ENCODE measurements at places on chromosomes 7 and 10.

DNA sequence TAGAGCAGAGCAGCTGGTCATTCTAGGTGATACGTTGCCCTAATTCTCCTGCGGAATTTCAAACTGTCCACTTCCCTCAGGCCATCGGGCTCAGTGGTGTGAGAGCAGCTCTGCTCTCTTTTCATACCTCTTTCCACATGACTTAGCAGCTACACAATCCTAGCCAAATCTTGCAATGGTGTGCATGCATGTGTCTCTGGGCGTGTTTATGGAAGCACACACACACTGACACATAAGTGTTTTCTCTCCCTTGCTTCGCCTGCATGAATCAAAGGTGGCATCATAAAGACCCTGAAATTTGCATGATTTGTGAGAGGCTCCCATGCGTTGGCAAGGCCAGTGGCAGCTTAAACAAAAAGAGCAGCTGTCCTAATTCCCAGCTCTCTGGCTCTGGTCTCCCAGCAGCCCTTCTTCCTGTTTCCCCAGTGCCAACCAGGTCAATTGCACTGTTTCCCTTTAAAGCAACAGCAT lies 1189.5 kb downstream of the GATA3 start:
- no peak for DNase-seq

GRCh38 chr7:22859641-22860290 lies 37.1 kb upstream of the TOMM7 start:
- no peak for DNase-seq

DNA sequence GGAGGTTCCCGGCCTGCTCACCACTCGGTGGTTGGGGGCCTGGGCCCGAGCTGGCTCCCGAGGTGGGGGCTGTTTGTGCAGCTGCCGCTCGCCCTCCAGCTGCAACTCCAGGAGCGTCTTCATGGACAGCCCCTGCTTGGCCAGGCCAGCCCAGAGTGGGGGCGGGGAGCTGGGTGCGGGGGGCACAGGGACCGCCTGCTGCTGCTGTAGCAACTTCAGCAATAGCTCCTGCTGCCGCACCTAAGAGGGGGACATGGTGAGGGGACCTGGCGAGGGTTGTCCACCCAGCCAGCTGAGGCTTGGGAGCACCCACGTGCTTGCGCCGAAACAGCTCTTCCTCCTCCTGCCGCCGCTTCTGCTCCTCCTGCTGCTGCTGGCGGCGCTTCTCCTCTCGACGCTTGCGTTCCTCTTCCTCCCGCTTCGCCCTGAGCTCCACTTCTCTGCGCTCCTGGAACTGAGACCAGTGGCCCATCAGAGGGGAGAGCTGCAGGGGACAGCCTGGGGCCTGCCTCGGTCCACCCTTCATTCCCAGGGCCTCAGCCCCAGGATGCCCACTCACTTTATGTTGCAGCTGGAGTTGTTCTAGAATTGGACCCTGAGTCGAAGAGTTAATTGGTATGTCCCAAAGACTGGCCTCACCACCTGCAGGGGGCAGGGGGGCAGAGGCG lies 9.6 kb downstream of the GNB2 start:
- DNase-seq, result no peak

GRCh38 chr7:105799677-105800076 lies 76.7 kb downstream of the ATXN7L1 start:
- no peak for DNase-seq

All from NCI-H774 (cell line).